ENCODE measurements at places on chromosomes 5 and 9. TPM values are rescaled to one million over a fixed set of nuclear protein-coding genes. Genes with fewer than 3 reads are reported as not detected.

DNA sequence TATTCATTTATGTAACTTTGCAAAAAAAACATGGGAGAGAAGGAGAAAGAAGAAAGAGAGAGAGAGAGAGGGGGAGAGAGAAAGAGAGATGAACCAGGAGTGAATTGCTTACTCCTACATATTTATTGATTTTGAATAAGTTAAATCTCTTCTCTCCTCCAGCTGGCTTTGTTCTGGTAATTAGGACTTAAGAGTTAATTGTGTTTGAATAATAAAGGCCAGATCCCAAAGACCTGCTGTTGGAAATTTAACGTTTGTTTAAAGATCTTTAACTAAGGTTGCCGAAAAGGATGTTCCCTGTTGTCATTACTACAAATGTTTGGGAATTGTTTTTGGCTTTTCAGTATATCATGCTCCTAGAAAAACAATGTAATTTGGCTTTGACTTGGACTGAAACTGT is 473.0 kb downstream of the TUSC1 start:
- no peaks in the 10 kb centered on the region for H3K4me1 ChIP-seq
- H3K36me3 ChIP-seq: no peaks in the 10 kb centered on the region
- no peak overlapping the region for H3K27ac ChIP-seq
- H3K27me3 ChIP-seq: no peaks in the 10 kb centered on the region

RAB3C gene
- polyA plus RNA-seq: not detected

ASS1 gene
- polyA plus RNA-seq: 165 TPM

- H3K27ac ChIP-seq: no peak overlapping the region
- H3K27me3 ChIP-seq: no peaks in the 10 kb centered on the region
- no peak for DNase-seq
- no peak overlapping the region for H3K4me3 ChIP-seq
- H3K4me1 ChIP-seq: no peaks in the 10 kb centered on the region
- no peaks in the 10 kb centered on the region for H3K36me3 ChIP-seq
Measured at GRCh38 chr5:82119889-82120288, 148.1 kb downstream of the ATG10 start.

DNA sequence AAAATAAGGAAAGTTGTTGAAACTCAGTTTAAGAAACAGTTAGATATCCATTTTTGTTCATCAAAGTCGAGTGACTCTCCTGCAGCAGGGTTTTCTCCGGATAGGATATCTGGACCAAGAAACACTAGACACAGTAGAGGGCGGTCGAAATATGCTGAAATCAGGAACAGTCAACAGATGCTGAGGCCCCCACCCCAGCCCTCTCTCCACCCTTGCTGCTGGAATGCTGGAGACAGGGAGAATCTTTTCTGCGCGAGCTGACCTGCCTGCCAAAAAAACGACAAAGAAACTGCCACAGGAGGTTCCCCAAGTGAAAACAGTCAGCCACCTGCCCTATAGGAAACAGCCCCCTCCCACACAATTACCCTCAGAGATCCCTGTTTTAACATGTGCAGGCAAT is 4.3 kb upstream of the IL13 start:
- no peaks in the 10 kb centered on the region for H3K36me3 ChIP-seq
- H3K4me3 ChIP-seq: no peak overlapping the region
- no peak for DNase-seq
- H3K4me1 ChIP-seq: peaks cover 3% of the 10 kb centered on the region
- H3K27me3 ChIP-seq: peaks cover 36% of the 10 kb centered on the region

DNA sequence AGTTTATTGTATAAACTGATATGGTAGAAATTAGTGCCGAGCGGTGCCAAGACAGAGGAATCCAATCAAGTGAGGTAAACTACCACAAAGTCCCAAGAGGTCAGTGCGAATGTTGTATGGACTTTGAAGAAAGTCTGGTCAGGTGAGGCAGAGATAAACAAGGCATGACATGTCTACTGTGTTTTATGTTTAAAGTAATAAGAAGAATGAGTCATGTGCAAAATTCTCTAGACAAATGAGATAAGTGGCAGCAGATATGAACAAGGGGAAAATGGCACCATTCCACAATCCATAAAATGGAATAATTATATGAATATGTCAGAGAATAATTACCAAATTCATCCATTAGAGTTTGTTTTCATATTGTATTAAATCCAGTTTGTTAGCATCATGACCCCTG is 364.1 kb upstream of the CCNH start:
- H3K36me3 ChIP-seq: no peaks in the 10 kb centered on the region
- DNase-seq: no peak
- no peaks in the 10 kb centered on the region for H3K27me3 ChIP-seq
- no peak overlapping the region for H3K27ac ChIP-seq

- peaks cover 2% of the 10 kb centered on the region for H3K4me1 ChIP-seq
- no peak overlapping the region for H3K4me3 ChIP-seq
- H3K27me3 ChIP-seq: no peaks in the 10 kb centered on the region
- no peak for DNase-seq
- no peaks in the 10 kb centered on the region for H3K36me3 ChIP-seq
- no peak overlapping the region for H3K27ac ChIP-seq
Measured at GRCh38 chr9:15240927-15241326, 66.1 kb downstream of the TTC39B start.

DNA sequence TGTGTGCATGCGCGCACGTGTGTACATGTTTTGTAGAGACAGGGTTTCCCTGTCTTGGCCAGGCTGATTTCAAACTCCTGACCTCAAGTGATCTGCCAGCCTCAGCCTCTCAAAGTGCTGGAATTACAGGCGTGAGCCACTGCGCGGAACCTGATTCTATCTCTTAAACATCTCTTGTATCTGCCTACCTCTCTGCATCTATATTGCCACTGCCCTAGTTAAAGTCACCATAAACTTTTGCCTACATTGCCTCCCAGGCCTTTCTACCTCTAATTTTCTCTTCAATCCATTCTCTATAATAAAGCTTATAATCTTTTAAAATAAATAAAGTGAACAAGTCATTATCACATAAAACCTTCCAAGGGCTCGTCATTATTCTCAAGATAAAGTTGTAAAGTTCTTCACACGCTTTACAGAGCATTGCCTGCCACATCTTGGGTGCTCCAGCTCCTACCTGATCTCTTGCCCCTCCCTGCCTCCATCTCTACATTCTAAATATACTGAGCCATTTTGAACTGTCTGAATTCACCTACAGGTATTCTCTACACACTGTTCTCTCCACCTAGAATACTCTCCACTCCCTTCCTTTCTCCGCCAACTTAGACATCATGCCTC is 15.0 kb downstream of the TRPM6 start:
- H3K4me3 ChIP-seq: no peak overlapping the region
- no peak for DNase-seq
- no peaks in the 10 kb centered on the region for H3K4me1 ChIP-seq
- H3K36me3 ChIP-seq: no peaks in the 10 kb centered on the region

- no peaks in the 10 kb centered on the region for H3K4me1 ChIP-seq
- H3K4me3 ChIP-seq: no peak overlapping the region
- DNase-seq: no peak
- no peaks in the 10 kb centered on the region for H3K36me3 ChIP-seq
- no peak overlapping the region for H3K27ac ChIP-seq
Measured at GRCh38 chr9:115777610-115778009, 376.0 kb upstream of the PAPPA start.

COL23A1 gene
- 0.05 TPM for polyA plus RNA-seq

COQ4 gene
- 33.4 TPM for polyA plus RNA-seq

- H3K4me3 ChIP-seq: no peak overlapping the region
- no peaks in the 10 kb centered on the region for H3K36me3 ChIP-seq
- peaks cover 40% of the 10 kb centered on the region for H3K4me1 ChIP-seq
- H3K27ac ChIP-seq: peak overlapping the region; percentile 39
Measured at GRCh38 chr9:112140936-112141335, 34.2 kb downstream of the SUSD1 start.

- no peaks in the 10 kb centered on the region for H3K36me3 ChIP-seq
- H3K27me3 ChIP-seq: no peaks in the 10 kb centered on the region
- no peak overlapping the region for H3K4me3 ChIP-seq
- no peak overlapping the region for H3K27ac ChIP-seq
- no peak for DNase-seq
Measured at GRCh38 chr5:96584712-96585111, 77.5 kb upstream of the CAST start.

MARCOL gene
- polyA plus RNA-seq: not detected

TEX48 gene
- not detected for polyA plus RNA-seq

All from keratinocyte (primary cell).